ENCODE measurements at places on chromosomes 2 and 18.

GRCh38 chr2:226796012-226796839 is 3.4 kb downstream of the IRS1 start:
- DNase-seq: peak; percentile 21

DNA sequence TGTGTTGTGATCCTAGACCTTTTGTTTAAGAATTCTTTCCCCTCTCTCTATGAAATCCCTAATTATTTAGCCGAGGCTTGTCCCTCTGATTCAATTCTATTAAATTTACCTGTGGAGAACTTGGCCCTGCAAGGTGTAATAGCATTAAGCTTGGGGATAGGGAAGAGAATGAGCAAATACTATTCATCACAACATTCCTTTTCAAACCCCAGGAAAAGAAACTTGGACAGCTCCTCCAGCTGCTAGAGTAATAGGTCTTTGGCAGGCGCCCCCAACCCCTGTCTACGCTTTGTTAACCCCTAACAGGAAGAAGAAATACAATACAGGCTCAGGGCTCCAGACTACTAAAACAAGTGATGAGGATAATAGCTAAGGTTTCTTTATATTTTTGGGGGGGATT is 957.0 kb downstream of the CPS1 start:
- no peak for DNase-seq

GRCh38 chr18:58615140-58616132 is 13.5 kb downstream of the ALPK2 start:
- DNase-seq: no peak

- no peak for DNase-seq
Measured at GRCh38 chr2:19457809-19458208, 99.4 kb upstream of the OSR1 start.

DNA sequence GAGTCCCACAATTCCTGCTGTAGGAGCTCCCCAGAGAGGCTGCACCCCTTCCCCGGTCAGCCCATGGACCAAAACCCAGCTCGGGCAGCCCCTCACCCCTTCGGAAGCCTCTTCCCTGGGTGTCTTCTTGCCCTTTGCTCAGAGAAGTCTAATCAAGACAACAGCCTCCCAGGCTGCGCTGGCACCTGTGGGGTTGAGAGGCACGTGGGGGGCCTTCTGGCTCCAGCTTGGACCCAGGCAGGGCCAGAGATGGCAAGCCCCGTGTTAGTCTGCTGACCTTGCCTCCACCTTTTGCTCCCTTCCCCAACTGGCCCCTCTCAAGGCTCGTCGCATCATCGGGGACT is 10.4 kb downstream of the SLC4A3 start:
- DNase-seq: no peak

DNA sequence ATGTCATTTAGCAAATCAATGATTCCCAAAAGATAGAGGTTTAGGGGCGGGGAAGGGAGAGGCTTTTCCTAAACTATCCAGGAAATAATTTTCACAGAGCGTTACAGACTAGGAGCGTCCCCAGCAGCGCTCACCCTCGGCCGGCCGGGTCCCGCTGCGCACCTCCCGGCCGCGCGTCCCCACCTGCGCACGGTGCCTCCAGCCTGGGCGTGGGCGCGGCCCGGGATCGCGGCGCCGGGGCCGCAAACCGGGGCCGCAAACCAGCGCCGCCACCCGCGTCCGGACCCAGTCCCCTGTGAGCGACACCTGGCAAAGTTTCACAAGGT is 684 bp upstream of the ZCCHC2 start:
- no peak for DNase-seq

- no peak for DNase-seq
Measured at GRCh38 chr18:25713103-25713502, 361.1 kb upstream of the ZNF521 start.

GRCh38 chr2:59920961-59921360 is 632.5 kb downstream of the BCL11A start:
- DNase-seq: no peak

Data from right hindlimb (tissue), 1 donor.